ENCODE measurements at places on chromosomes 4 and X. TPM values are rescaled to one million over a fixed set of nuclear protein-coding genes. Genes with fewer than 3 reads are reported as not detected.

DNA sequence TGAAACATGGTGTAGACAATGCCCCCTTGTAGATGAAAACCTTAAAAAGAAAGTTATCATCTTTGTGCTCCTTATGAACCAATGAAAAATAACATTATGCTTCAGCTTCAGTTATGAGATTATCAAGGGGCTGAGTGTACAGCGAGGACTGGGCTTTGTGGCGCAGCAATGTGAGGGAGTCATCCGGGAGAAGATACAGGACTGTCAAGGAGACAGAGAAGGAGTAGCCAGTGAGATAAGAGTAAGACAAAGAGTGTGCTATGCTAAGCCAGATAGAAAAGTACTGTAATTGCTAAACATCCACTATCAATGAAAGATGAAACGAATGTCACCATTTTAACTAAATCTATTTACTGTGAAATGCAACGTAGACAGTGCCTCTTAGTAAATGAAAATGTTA is 3.6 kb upstream of the KLHL15 start:
- no peak for DNase-seq

GRCh38 chr4:7387925-7388324 is 46.8 kb downstream of the PSAPL1 start:
- no peak for DNase-seq

DNA sequence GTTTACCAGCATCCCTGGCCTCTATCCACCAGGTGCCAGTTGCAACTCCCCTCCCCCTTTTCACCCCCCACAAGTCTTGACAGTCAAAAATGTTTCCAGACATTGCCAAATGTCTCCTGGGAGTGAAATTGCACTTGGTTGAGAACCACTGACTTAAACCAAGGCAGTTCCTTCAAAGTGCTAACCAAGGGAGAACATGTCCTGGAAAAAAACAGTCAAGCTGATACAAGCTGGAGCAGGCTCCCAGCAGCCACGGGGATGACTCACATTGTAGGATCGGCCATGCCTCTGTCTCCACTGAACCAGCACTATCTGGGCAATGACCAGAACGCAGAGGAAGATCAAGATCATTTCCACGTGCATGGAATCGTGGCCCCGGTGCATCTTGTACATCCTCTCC is 11.4 kb downstream of the RNF175 start:
- peak; percentile 35 for DNase-seq

DNA sequence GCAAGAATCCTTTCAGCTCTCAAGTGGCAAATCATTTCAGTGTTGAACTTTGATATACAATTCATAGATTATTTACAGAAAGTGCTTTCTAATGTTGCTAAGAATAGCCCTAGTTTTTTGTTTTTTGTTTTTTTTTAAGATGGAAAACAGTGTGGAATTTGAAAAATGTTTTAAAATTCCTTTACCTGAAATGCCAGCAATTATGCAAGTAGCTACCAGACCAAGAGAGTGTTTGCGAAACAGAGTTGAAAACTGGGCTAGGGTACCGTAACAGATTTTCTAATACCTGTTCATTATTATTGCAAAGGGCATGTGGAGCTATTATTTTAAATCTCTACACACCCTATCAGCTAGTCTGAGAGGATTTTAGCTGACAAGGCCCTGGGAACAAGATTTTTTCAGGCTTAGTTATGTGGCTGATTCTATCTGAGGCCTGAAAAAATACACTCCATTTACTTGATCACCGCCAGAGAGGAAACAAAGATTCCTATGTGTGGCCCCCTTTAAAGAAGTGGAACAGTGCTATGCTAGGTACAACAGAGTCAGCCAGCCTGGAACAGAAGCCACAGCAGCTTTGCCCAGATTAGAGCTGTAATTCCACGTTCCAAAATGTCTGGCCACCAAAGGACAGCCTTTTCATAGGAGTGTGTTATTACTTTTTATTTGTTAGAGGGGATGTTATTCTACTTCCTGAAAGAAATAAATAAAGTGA is 46.9 kb upstream of the SLC39A8 start:
- no peak for DNase-seq

- no peak for DNase-seq
These were observed 11.4 kb downstream of the ASIC5 start for GRCh38 chr4:155854582-155855226.

DNA sequence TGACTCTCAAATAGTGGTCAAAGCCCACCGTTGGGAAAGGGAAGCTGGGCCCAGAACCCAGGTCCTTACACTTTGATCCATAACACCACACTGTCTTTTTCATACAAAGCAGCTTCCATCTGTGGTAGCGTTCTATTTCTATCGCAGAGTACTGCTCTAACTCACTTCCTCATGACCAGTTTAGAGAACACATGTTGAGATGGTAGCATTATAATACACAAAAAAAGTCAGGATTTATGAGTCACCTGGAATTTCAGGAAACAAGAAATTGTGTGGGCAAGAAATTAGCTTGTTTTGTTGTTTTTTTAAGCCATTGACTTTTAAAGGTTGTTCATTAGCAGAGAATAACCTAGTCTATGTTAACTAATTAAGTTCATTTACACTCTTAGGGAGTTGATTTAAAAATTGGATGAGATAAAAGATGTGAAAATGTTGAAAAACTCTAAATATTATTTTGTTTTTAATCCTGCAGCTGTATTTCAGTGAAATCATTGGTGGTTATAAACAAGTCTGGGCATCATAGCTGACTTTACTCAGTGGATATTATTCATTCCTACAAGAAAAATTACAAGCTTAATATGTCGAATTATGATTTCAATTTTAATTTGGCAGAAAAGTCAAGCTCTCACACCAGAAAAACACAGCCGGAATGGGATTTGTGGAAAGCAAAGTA is 1011.1 kb upstream of the HS3ST1 start:
- no peak for DNase-seq

- no peak for DNase-seq
These were observed 88.5 kb upstream of the GPR34 start for GRCh38 chrX:41600291-41600690.

GRCh38 chrX:40912166-40912565 is 173.1 kb upstream of the USP9X start:
- no peak for DNase-seq

DNA sequence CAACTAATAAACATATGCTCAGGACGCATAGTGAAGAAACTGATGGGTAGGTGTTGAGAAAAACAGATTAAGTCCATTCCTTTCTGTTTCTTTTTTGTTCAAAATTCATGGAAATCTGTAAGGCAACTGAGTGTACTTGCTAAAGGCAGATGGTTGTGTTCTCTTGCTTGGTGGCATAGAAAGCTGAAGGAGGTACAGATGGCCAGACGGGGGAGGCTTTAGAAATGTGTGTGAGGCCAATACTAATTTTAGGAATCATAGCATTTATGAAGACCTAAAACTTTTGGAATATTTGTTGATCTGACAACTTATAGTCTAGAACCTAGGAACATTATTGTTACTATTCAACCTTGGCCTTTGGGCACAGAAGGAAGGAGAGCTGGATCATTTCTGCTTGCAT is 56.8 kb upstream of the EMCN start:
- no peak for DNase-seq

DNA sequence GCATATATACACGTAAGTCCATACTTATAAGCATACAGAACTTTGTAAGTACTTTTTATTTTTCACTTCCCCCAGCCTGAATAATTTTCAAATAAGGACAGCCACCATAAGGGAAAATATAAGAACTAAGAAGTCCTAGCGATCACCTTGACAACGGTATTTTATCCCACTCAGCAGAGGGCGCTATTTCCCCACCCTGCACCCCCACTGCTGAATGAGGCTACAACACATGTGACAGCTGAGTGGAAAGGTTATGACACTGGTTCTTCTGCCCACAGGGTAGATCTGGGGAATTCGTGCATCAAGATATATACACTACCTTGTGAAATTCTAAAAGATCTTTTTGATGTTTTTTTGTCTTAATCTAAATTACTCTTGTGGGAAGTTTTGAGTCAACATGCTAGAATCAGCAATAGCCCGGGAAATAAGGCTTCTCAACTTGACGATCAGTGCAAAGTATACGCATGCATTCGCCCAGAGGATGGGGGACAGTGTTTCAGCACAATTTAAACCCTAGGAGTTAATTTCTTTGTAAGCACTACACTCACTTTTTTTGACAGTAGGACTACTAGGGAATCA is 151.5 kb downstream of the CORIN start:
- DNase-seq: no peak

DNA sequence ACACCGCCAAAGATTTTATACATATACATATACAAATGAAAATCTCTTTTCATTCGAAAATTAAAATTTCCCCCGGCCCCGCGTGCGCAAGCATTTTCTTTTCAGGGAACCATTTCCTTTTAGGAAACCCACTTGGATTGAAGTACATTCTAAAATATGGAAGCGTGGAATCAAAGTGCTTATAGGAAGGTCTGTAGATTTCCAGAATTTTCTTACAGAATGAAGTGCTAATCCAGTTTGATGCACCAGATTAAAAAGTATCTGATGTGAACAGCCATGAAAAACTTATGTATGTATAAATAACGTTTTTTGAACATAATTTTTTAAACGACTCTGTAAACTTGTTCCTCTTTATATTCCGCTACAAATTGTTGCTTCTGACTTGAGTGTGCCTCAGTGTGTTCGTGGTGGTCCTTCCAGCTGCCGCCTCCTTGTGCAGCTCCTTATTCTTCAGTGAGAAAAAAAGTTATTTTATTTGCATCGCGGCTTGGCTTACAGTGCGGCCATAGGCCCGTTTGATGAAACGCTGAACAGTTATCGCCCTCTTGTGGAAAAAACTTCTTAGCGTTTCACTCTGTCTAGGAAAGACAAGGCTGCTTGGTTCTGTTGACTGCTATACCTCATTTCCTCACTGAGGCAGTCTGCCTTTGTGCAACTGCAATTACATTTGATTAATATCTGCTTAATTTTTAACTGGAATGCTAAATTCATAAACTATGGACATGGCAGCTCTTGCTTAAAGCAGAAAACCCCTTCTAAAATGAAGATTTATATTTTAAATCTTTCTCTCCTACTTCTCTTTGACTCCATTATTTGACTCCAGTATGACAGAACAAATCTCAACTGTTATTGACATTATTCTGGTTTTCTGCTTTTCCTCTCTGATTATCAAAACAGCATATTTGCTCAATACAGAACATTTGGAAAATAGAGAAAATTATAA is 4.7 kb upstream of the NKX6-1 start:
- peak; percentile 19 for DNase-seq

- DNase-seq: no peak
These were observed 7.2 kb downstream of the MRFAP1 start for GRCh38 chr4:6647582-6648230.

GRCh38 chr4:10704430-10704810 is 19.9 kb upstream of the CLNK start:
- no peak for DNase-seq

DNA sequence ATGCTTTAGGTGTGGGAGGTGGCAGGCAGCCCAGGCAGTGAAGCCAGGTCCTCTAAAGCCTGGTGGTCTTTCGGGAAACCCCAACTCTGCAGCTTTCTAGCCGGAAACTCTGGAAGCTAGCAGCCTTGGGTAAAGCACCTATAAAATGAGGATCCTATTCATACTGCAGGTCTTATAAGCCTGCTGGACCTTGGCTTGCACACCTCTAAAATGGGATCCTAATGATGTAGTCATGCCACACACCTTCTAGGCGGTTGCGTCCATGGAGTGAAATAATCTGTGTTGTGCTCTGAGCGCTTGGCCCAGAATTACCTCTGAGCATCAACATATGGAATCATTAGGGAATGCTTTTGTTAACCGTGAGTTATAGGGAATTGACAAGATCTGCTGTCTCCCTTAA is 36.0 kb upstream of the STS start:
- no peak for DNase-seq

DNA sequence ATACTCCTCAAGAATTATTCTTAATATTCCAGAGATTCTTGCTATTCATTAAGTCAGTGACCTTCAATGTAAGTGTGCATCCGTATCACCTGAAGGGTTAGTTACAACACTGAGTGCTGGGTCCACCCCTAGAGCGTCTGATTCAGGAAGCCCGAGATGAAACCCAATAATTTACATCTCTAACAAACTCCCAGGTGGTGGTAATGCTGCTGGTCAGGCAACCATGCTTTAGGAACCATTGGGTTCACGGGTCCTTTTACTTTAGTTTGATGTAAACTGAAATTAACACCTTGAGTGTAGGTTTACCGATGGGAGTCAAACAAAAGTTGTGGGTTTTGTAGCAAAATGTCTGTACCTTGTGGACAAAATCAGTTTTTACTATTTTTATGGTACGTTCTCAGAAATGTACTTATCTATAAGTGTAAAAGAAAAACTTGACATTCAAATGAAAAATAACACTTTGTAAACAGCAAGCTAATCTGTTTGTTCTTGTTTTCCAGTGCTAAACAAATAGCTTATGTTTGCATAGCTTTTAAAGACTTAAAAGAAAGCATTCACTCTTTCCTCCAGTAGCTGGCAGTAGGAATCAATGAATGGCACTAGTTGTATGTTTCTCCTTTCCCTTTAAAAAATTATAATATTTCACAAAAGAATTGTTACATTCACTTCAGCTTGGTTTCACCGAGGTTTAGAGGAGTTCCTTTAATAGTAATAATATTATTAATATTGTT is 32.7 kb downstream of the ACE2 start:
- no peak for DNase-seq

- peak; percentile 65 for DNase-seq
These were observed 41.1 kb downstream of the LUZP4 start for GRCh38 chrX:115330498-115331168.

- no peak for DNase-seq
These were observed 87.4 kb downstream of the PLAC1 start for GRCh38 chrX:134570899-134571298.

- DNase-seq: peak; percentile 35
These were observed 347.4 kb upstream of the FGF13 start for GRCh38 chrX:139058831-139059495.

- DNase-seq: no peak
These were observed 144.6 kb downstream of the SOX3 start for GRCh38 chrX:140360284-140360683.

DNA sequence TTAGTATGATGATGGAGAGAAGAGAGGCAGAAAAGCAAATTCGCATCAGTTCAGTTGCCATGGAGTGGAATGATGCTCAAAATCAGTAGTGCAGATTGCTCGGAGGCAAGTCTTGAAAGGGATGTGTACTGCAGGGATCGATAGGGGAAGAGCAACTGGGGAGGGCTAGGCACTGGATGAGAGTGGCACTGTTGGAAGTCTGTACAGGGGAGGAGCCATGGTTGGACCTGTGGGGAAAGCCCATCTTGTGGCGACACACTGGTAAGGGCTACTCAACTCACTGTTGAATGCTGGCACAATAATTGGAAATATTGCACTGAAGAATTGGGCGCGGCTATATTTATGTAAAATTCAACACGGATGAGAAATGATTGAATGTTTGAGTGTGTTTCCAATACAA is 1.2 kb downstream of the RAB9B start:
- no peak for DNase-seq

GRCh38 chr4:101279377-101279871 is 67.9 kb downstream of the PPP3CA start:
- DNase-seq: no peak

HTR2C gene
- 0.33 TPM for total RNA-seq

CENPI gene
- total RNA-seq: 26.1 TPM

MAGEC1 gene
- total RNA-seq: 0.28 TPM

PARM1 gene
- 0.44 TPM for total RNA-seq

SLC9B1 gene
- not detected for total RNA-seq

ADAMTS3 gene
- 0.76 TPM for total RNA-seq

UCP1 gene
- not detected for total RNA-seq

TMEM150C gene
- 0.98 TPM for total RNA-seq

FHL1 gene
- total RNA-seq: 0.65 TPM

CYBB gene
- total RNA-seq: 0.31 TPM

GABRQ gene
- not detected for total RNA-seq

Measured in PC-9 (cell line).